ENCODE measurements at places on chromosomes 3 and 15. TPM values are rescaled to one million over a fixed set of nuclear protein-coding genes. Genes with fewer than 3 reads are reported as not detected.

Gene SUSD5
- not detected for total RNA-seq

Gene CASR
- total RNA-seq, result not detected

Gene LMCD1
- 0.31 TPM for total RNA-seq

Gene CNTN3
- total RNA-seq, result not detected

Gene PPP1R14D
- total RNA-seq, result not detected

Gene SLC9C1
- not detected for total RNA-seq

Gene CDHR4
- not detected for total RNA-seq

DNA sequence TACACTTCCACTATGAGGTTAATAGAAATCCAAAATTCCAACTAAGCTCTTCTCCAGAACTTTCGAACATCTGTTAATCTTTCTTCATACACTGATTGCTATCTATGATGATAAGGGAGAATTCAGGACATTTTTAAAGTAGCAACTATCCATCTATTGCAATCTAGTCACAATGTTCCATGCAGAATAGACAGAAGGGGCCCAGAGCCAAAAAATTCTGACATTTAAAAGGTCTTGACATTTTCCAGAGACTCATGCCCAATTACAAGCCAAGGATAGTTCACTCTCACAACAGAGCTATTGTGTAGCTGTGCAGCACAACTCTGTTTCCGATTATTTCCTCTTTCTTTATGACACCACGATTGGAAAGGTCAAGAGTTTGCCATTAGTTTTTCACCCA is 999.7 kb upstream of the ALCAM start:
- DNase-seq, result no peak

- DNase-seq, result no peak
These were observed 81.7 kb downstream of the CD47 start for GRCh38 chr3:108008931-108009639.

- no peak for DNase-seq
These were observed 122.6 kb downstream of the EPHB1 start for GRCh38 chr3:134917631-134918030.

- no peak for DNase-seq
These were observed 79.9 kb downstream of the IGF1R start for GRCh38 chr15:98728082-98728810.

GRCh38 chr15:41825572-41826535 is 2.0 kb upstream of the JMJD7 start:
- DNase-seq, result no peak

GRCh38 chr3:189466004-189466403 is 165.2 kb upstream of the TP63 start:
- no peak for DNase-seq

- DNase-seq, result no peak
These were observed 133.4 kb upstream of the SMAD3 start for GRCh38 chr15:66931768-66932633.

- DNase-seq, result no peak
These were observed 6.4 kb downstream of the CMSS1 start for GRCh38 chr3:99823723-99824711.

DNA sequence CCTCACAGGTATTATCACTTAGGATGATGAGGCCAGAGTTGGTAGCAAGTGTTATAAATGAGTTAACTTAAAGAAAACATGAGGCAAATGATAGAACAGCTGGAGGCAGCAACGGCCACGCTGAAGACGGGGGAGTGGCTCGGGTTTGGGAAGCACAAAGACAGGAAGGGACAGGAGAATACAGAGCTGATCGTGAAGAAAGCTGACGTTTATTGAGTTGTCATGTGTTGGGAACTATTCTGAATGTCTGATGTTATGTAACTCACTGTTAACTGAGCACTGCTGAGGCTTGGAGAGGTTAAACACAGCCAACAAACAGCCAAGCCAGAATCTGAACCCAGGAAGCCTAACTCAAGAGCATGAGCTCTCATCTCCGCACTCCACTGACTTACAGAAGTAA is 42.3 kb downstream of the FGD5 start:
- DNase-seq, result no peak

DNA sequence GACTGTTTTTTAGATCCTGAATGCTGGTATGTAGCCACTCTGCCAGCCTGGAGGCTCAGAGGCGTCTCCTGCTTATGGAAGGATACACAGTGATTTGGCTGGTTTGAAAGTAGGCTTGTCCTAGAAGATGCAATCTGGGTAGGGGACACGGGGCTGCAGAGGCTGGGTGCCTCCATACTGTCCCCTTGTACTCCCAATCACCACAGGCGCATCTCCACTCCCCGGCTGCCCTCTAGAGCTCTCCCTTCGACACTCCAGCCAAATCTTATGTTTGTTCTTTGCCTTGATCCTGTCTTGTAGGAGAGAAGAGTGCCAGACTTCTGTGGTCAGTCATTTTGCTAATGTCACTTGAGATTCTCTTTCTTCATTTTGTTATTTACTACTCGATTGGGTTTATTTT is 168.8 kb upstream of the THRB start:
- no peak for DNase-seq

GRCh38 chr3:149560001-149560400 is 85.5 kb downstream of the TM4SF4 start:
- DNase-seq, result no peak

DNA sequence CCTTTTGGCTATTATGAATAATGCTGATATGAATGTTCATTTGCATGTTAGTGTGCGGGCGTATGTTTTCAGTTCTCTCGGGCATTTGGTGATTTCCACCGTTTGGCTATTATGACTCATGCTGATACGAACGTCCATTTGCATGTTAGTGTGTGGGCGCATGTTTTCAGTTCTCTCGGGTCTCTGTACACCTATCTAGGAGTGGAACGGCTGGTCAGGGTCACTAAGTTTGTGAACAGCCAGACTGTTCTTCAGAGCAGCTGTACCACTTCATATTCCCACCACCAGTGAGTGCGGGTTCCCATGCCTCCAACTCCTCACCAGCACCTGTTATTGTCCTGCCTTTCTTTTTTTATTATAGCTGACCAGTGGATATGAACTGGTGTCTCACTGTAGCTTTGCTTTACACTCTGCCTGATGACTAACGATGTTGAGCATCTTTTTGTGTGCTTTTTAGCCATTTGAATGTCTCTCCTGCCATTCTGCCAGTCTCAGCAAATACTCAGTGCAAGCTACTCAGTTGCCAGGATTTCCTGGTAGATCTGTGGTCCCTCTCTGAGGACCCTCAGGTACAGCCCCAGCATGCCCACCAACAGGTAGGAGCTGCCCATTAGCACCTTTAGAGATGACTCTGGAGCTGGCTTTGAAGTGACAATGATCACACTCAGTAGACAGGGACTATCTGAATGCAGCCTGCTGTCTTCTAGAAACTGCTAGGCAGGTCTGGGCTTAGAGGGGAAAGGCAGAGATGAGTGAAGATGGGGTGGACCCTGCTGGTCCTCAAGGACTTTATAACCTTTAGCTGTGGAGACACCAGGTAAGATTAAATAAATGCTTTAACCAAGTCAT is 141.1 kb downstream of the XXYLT1 start:
- DNase-seq, result no peak

- no peak for DNase-seq
These were observed 83.4 kb upstream of the FAM3D start for GRCh38 chr3:58749948-58750347.

DNA sequence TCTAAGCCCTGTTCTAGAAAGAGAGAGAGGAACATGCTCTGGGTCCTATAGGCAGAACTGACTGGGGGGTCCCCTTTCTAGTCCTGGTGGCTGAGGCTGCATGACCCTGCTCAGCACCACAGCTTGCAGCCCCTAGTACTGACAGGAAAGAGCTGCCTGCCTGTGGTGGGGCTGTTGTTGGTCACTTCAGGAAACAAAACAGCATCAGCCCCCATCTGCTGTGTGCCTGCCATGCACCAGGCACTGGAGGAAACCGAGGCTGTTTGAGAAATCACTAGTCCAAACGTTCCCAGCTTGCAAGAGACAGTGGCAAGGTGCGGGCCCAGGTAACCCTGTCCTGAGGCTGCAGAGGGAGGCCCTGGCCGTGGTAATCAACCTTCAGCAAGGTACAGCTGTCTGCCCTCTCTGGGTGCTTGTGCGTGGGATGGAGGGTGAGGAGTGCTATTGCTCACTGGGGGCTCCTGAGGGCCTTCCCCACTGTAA is 90.6 kb downstream of the IQSEC1 start:
- no peak for DNase-seq

- DNase-seq, result no peak
These were observed 149.6 kb downstream of the CHDH start for GRCh38 chr3:53696401-53697172.

DNA sequence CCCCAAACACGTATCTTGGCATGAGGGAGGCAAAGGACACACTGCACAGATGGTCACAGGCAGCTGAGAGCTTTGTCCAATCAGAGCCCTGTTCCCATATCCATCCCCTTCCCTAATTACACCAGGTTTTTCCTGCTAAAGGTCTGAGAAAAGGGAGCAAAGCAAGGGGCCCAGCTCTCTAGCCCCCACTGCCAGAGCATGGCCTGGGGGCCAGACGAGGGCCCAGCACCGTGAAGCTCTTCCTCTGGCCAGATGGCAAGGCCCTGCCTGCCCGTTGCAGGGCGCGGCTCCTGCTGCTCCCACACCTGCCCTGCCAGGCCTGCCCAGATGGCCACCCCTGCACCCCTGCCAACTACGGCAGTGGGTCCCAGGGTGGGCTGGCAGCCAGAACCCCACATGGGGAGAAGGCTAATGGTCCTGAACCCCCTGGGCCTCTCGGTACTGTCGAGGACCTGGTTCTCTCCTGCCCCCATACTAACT is 3.2 kb downstream of the SHF start:
- DNase-seq, result no peak

- no peak for DNase-seq
These were observed 54.5 kb upstream of the UBE2E1 start for GRCh38 chr3:23751212-23751723.

DNA sequence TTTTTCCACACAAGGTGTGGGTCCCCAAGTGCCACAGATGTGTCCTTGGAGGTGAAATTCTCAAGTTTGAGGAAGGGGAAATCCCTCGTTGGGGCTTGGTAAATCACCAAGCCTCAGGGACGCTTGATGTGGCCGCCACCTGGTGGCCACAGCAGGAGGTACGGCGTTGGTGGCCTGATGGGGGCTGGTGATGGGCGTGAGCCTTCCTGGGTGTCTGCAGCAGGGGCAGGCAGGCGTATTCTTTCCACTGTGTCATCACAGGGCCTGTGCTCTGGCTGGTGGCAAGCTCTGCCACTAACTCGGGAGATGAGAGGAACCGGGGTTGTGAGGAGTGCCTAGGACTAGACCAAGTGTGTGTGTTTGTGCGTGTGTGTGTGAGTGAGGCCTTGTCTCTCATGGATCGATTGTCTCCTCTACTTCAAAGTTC is 4.2 kb downstream of the ACOX2 start:
- peak; percentile 80 for DNase-seq

- DNase-seq, result no peak
These were observed 77.9 kb upstream of the DCLK3 start for GRCh38 chr3:36842275-36842674.

GRCh38 chr3:50003824-50004223 is 63.9 kb downstream of the RBM6 start:
- DNase-seq, result no peak

DNA sequence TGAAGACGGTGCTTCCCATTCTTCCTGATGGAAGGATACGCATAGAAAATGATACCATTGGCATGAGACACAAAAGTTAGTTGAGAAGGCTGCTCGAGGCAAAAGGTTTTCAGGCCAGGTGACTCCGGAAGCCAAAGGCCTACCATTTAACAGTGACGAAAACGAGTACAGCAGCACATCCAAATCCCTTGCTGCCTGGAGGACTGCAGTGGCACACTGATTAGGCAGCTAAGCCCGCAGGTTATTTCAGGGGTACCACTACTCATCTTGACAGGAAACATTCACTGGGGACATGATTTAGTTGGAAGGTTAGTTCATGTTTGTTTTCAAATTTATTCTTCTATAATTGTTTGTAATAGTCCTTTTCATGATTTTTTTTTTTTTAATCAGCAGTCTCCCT is 59.9 kb upstream of the BCHE start:
- DNase-seq, result no peak

- no peak for DNase-seq
These were observed 63.5 kb downstream of the KAT2B start for GRCh38 chr3:20103731-20104130.

- no peak for DNase-seq
These were observed 23.1 kb downstream of the DCUN1D1 start for GRCh38 chr3:182957226-182957625.

- no peak for DNase-seq
These were observed 47.4 kb upstream of the MKRN3 start for GRCh38 chr15:23518104-23518503.
